IPS DF 6.9 (cell line): ENCODE measurements at places on chromosomes 2 and 18.

DNA sequence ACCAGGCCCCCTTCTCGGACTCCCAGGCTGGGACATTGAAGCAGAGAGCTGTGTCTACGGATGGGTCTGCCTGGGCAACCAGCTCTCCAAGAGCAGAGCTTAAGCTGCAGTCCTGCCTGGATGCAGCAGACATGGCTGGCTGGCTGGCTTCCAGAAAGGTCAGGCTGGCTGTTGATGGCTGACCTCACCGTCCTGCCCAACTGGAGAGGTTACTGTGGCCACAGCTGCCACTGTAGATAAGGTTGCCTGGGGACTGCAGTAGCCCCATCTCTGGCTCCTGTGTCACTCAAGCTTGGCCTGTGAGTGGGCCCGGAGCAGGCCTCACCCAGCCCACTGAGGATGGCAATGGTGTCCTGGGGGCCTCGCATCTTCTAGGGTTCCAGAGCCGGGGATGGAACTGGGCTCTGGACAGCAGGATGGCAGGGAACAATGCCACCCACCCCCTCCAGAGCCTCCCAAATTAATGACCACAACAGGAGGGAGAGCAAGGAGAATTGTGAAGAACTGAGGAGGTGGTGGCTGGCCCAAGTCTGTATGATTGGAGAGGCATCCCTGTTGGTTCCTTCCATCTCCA is 37.0 kb upstream of the FOSL2 start:
- DNase-seq = no peak

GRCh38 chr2:120607506-120607905 is 128.2 kb upstream of the GLI2 start:
- no peak for DNase-seq

GRCh38 chr2:212547716-212548454 is 9.3 kb upstream of the ERBB4 start:
- no peak for DNase-seq

GRCh38 chr2:68837164-68837860 is 33.9 kb downstream of the BMP10 start:
- peak; percentile 50 for DNase-seq

- no peak for DNase-seq
Measured at GRCh38 chr2:202034249-202035088, 814 bp downstream of the FZD7 start.

- no peak for DNase-seq
Measured at GRCh38 chr2:24360963-24361330, 611 bp upstream of the ITSN2 start.

- no peak for DNase-seq
Measured at GRCh38 chr2:68295516-68295915, 24.2 kb downstream of the CNRIP1 start.

GRCh38 chr2:61727746-61728145 is 126.1 kb downstream of the FAM161A start:
- DNase-seq = no peak

DNA sequence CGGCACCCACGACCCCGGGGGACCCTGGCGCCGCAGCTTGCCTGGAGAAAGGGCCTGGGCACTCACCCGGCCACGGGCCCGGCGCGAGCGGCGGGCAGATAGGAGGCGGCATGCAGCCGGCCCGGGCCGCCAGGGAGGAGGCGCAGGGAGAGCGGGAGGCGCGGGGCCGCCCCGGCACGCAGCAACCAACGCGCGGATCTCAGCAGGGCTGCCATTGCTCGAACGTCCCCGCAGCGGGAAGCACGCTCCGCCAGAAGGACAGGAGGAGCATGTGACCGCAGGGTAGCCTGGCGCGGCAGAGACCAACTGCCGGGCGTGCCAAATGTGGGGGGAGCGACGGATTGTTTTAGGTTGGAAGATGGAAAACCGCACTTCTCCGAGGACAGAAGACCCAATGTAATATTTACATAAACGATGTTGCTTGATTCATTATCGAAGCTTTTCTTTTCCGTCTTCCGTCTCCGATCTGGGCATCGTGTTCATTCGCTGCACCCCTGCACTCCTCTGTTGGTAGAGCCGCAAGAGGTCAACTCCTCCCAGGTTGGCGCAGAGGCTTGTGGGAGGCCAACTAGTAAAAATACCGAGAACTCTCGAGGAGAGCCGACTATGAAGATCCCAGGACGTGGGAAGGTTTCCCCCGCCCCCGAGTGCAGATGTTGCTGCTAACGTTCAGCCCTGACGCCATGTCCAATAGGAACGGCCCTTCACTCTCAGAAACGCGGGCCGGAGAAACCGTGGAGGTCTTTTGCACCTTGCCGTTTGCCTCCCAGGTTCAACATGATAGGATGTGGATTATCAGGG is at the start of gene LRPPRC:
LRPPRC (minus strand) TSS at position 257 of the 801 bp plus-strand sequence; CDS start at position 215, 42 bp downstream.
- DNase-seq = peak; percentile 94
